NCI-H526 treated with DMSO at 0.1 percent for 48 hours (cell line): ENCODE measurements at places on chromosomes 6 and 20.

- DNase-seq: no peak
These were observed 49.8 kb upstream of the VGLL2 start for GRCh38 chr6:117215353-117216090.

GRCh38 chr6:72661411-72661810 lies 39.5 kb downstream of the KCNQ5 start:
- no peak for DNase-seq

DNA sequence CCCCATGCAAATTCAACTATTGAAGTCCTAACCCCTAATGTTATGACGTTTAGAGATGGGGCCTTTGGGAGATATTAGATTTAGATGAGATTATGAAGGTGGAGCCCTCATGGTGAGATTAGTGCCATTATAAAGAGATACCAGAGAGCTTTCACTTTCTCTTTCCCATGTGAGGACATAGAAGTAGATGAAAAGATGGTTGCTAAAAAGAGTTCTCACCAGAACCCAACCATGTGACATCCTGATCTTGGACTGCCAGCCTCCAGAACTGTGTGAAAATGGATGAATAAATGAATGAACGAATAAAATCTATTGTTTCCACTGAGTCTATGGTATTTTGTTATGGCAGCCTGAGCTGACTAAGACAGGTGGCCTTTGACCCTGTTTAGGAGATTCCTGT lies 50.6 kb upstream of the FBXO30 start:
- DNase-seq: no peak

GRCh38 chr20:48454671-48455490 lies 372.9 kb downstream of the PREX1 start:
- DNase-seq: no peak

DNA sequence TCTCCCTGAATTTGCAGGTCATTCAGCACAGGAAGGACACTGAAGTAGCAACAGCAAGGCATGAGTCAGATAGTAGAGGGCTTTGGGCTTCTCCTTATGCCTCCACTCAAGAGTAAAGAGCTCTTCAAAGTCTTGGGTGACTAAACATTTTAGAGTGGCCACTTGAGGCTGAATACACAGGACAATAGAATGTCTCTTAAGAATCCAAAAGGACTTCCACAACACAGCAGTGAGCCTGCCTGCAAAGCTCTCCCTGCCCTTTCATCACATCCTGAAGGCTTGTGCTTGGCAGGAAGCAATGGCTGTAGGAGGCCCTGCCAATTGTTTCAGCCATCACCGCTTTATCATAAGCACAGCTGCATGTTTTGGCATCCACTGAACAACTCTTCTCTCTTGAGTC lies 36.8 kb downstream of the FOXQ1 start:
- DNase-seq: no peak

GRCh38 chr6:111248789-111249188 lies 161.5 kb downstream of the SLC16A10 start:
- DNase-seq: no peak

DNA sequence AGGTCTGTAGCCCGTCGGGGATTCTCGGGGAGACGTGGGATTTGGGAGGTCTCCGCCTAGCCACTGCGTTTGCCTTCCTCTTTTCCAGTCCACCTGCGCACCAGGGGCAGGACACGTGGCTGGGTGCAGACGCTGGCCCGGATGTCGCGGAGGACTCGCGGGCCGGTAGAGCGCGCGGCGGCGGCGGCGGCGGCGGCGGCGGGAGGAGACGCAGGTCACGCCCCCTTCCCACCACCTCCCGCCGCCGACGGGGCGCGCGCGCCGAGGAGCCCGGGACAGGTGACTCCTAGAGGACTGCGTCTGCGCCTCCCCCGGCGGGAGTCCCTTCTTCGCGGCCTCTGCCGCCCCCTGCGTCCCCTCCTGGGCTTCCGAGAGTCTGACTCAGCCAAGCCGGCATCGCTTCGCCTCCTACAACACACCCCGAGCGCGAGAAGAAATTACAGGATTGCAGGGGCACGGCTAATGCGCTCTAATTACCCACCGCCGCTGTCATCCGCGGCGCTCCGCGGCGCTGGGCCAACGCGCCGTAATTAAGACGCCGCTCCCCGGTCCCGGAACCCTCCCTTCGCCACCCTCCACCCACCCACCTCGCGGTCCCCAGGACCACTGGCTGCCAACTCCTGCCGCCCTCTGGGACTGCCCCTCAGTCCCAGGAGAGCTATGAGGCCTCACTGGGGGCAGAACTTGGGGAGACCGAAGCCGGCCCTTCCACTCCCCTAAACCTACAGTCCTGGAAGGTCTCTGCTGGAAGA lies 124.5 kb downstream of the MRPL14 start:
- peak; percentile 28 for DNase-seq
